ENCODE measurements at places on chromosomes 7 and 10.

DNA sequence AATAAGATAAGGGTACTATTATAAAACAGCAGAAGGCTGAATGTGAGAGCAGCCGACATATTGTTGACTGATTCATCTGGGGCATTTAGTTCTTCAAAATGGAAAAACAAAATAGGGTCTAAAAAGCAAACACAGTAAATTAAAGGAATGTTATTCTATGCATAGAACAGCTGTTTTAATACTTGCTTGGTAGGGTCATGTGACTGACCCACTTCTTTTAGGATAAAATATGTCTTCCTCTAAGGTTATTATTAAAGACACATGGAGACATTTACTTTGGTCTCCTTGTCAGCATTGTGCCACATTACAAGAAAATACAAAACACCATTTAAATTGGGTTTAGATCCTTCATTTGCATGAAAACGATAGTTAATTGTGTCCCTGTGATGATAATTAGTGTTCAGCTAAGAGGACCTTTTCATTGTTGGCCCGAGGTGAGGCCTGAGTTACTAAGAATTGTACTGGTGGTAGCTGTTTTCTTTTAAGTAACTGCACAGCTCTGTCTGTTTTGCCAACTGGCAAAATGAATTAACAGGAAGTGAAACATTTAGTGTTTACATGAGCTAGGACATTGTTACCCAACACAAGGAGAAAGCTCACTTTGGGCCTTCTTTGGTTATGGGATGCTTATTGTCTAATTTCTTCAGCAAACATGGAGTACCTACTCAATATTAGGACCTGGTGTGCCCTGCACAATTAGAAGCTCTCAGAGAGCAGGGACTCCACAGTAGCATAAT, 764.4 kb downstream of the LRMDA start:
- DNase-seq, result no peak

- no peak for DNase-seq
Measured at GRCh38 chr10:117004227-117005025, 561 bp downstream of the SHTN1 start.

DNA sequence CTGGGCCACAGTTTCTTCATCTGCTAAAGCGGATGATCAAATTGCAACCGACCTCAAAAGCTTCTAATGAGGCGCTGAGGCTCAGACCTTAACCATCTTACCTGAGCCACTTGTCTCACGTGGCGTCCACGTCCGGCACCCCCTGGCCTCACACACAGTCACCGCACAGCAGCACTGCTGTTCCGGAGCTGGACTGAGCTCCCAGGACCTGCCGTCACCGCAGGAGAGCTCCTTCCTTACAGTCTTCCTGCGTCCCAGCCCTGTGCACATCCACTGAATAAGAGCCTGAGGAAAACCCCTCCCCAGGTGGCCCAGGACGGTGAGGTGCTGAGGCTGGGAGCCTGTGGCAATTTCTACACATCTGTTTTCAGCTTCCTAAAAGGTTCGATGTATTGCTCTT, 35.7 kb downstream of the TNS3 start:
- DNase-seq, result no peak

GRCh38 chr7:22657479-22657878, 69.5 kb upstream of the IL6 start:
- no peak for DNase-seq

GRCh38 chr7:12770227-12770975, 83.0 kb downstream of the ARL4A start:
- no peak for DNase-seq

- no peak for DNase-seq
Measured at GRCh38 chr10:95478935-95479334, 82.2 kb downstream of the SORBS1 start.

All from activated CD8-positive, alpha-beta memory T cell treated with anti-CD3 and anti-CD28 coated beads for 24 hours (primary cell).